ENCODE measurements at places on chromosomes 1 and 21.

DNA sequence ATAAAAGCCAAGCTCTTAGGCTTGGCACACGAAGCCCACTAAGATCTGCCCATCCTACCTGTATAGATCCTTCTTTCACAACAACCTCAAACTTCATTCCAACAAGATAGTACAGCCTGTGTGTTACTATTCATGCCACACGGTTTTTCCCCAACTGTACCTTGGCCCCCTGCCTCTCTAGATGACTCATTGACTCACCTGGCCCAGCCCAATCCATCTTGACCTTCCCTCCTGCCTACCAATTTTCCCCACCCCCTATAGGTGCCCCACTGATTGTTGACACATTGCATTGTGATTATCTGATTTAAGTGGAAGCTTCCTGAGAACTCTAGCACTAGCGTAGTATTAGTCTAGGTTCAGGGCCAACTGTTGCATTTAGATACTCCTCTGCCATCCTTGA, 2.0 kb upstream of the CD101 start:
- no peak overlapping the region for H3K27ac ChIP-seq
- no peak for DNase-seq
- no peaks in the 10 kb centered on the region for H3K4me1 ChIP-seq
- no peak overlapping the region for H3K4me3 ChIP-seq

DNA sequence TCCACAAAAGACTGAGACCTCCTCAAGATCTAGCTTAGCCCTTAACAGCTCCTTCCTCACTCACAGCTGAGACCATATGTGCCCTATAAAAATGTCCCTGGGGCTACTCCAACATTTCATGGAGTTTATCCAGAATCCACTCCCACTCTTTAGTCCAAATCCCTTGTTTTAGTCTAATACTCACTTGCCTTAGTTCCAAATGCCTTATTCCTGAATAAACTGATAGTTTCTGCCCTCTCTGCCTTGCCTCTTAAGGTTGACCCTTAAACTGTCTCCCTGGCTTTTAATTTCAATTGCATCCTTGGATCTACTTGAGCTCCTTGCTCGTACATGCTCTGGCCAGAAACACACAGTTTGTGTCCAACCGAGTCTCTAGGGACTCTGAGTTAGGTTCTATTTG, 47.3 kb upstream of the LYPLAL1 start:
- DNase-seq: no peak
- H3K27ac ChIP-seq: no peak overlapping the region
- H3K4me3 ChIP-seq: no peak overlapping the region

DNA sequence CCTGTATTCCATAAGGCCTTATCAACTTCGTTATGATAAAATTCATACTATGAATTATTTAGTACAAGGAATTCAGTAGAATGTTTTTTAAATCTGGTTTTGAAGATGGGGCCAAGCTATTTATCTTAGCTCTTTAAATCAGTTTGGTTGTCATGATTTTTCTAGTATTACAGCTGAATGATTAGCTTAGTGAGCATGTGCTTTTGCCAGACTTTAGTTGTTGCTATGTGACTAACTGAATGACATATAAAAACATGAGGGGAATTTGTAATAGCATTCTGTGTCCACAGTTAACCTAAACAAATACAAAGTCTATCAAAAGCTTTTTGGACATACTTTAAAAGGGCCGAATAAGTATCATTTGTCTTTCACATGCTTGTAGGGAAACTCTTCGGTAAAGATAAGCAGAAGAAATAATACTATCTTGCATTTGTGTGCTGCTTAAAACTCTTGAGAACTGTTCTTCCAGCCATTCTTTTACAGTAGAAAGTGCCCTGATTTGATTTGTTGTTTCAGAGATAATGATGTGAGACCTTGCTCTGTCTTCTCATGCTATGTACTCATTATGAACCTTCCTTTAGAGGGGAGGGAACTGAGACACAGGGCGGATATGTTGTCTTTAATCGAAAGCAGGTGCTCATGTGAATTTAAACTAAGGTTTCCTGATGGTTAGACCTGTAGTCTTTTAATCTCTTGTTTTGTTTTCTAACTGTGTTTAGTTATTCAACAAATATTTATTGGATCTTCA, 18.8 kb downstream of the NEK7 start:
- H3K27ac ChIP-seq: no peak overlapping the region
- no peak overlapping the region for H3K4me3 ChIP-seq
- DNase-seq: no peak
- H3K36me3 ChIP-seq: no peaks in the 10 kb centered on the region
- no peaks in the 10 kb centered on the region for H3K27me3 ChIP-seq

DNA sequence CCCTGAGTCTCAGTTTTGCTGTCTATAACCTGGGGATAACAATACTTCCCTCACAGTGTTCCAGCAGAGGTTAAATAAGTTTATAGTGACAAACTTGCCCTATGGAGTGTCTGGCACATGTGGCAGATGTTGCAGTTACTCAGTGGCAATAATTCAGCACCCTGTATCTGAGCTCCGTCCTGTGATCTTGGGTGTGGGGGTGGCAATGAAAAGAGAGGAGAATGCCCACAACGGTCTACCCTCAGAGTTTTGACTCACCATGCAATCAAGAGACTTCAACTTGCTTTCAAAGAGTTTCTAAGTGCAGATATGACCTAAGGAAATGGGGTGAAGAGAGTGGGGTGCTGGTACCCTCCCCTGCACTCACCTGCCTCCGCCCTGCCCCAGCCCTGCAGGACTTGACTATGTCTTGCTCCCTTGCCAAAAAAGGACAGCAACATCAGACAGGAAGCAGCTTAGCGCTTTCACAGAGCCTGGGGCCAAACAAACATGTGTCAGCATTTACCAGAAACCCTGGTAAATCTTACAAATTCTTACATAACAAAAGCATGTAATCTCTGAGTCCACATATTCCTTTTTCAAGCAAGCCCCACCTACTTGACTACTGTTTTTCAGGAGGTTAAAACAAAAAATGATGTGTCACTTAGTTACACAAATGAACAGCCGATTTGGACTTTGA, 185.1 kb upstream of the CAMK1G start:
- H3K4me3 ChIP-seq: no peak overlapping the region
- H3K27me3 ChIP-seq: no peaks in the 10 kb centered on the region
- H3K36me3 ChIP-seq: no peaks in the 10 kb centered on the region
- no peaks in the 10 kb centered on the region for H3K4me1 ChIP-seq
- H3K27ac ChIP-seq: no peak overlapping the region

- H3K27me3 ChIP-seq: no peaks in the 10 kb centered on the region
- no peaks in the 10 kb centered on the region for H3K4me1 ChIP-seq
- H3K27ac ChIP-seq: peak overlapping the region; percentile 12
- no peak overlapping the region for H3K4me3 ChIP-seq
- H3K36me3 ChIP-seq: no peaks in the 10 kb centered on the region
- DNase-seq: no peak
Measured at GRCh38 chr1:181135815-181136737, 47.6 kb downstream of the IER5 start.

GRCh38 chr1:111503585-111504060, at the start of the genes ADORA3 and TMIGD3:
TSS of gene ADORA3 (minus strand) at chr1:111503633. CDS start at chr1:111503354, 279 bp downstream.
TSS of gene TMIGD3 (minus strand) at chr1:111503633. CDS start at chr1:111503354, 279 bp downstream.
- no peaks in the 10 kb centered on the region for H3K27me3 ChIP-seq
- H3K36me3 ChIP-seq: no peaks in the 10 kb centered on the region
- H3K4me3 ChIP-seq: no peak within 1 kb of the TSS
- no peak for DNase-seq

GRCh38 chr1:232813097-232813496, 7.9 kb downstream of the MAP10 start:
- H3K27me3 ChIP-seq: no peaks in the 10 kb centered on the region
- H3K4me3 ChIP-seq: no peak overlapping the region
- H3K4me1 ChIP-seq: no peaks in the 10 kb centered on the region
- DNase-seq: no peak
- no peak overlapping the region for H3K27ac ChIP-seq

DNA sequence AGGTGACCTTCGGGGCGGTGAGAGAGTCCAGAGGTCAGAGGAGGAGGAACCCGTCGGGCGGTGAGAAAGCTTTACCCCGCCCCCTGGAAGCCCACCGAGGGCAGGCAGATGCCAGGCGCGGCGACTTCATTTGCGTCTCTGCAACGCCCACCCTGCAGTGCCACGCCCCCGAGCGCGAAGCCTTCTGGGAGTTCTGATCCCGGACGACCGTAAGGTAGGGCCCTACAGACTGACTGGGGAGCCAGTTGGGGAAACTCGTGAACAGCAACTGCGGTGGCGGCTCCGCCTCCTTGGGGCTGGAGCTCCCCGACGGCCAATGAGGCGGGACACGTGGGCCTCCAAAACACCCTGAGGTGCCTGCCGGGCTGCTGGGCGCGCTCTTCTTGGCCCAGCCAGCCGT, 46.0 kb upstream of the EDARADD start:
- no peak overlapping the region for H3K4me3 ChIP-seq
- H3K4me1 ChIP-seq: no peaks in the 10 kb centered on the region
- DNase-seq: no peak

DNA sequence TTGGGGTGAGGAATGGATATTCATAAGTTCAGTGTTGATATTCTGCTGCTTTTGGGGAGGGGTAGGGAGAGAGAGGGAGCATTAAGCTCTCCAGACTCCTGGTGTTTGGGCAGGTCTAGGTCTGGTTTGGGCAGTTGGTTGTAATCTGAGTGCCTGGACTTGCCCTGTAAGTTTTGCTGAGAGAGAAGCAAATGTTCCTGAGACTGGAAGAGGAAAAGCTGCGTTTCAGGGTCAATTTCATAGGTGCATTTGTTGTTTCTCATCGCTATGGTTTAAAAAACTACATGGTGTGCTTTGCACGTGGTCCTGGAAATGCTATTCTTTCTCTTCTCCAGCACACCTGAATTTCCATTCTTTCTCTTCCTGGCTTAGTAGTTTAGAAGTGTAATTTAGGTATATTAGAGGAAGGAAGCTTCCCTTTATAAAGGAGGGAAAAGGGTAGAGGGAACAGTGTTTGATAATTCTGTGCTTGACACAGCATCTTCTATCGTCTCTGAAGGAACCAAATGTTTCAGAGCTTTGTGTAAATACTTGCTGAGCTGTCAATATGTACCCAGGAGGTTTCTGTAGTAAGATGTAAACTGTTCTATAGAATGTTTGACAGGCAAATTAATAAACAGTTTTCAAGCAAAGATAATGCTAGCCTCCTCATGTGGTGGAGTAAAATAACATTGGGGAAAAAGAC, 6.3 kb downstream of the ARID1A start:
- H3K4me1 ChIP-seq: peaks cover 78% of the 10 kb centered on the region
- H3K4me3 ChIP-seq: no peak overlapping the region
- H3K36me3 ChIP-seq: no peaks in the 10 kb centered on the region

DNA sequence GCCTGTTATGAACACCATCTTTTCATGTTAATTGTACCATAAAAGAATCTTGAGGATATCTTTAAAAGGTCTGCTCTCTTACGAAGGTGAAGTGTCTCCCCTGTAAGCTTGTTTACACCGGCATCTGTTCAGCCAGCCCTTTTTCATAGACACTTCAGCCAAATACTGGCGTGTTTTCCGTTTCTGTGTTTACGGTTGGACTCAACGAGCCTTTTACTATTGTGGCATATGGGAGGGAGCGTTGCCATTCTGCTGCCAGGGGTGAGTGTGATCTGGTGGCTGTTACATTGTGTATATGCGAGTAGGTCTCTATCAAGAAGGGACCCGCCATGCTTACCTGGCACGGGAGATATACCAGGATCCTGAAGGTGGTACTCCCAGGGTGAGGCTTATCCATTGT, 433.8 kb downstream of the CAMTA1 start:
- no peak overlapping the region for H3K27ac ChIP-seq
- no peaks in the 10 kb centered on the region for H3K36me3 ChIP-seq
- no peaks in the 10 kb centered on the region for H3K27me3 ChIP-seq
- H3K4me3 ChIP-seq: no peak overlapping the region
- no peak for DNase-seq
- no peaks in the 10 kb centered on the region for H3K4me1 ChIP-seq

DNA sequence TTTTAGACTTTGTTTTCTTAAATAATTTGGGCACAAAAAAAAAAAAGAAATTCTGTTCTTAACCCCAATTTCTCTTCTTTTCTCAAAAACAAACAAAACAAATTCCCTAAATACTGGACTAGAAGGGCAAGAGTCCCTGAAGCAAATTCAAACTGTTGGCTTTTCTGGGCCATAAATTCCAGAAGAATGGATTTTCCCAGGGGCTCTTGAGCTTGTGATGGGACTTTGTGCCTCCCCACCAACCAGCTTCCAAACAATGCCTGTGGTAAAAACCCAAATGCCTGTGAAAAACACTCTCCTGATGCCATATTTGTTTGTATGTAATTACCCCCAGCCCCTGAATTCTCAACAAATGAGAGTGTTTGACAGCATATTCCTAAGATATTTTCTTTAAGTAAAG, 55.4 kb downstream of the SGIP1 start:
- H3K27me3 ChIP-seq: no peaks in the 10 kb centered on the region
- no peaks in the 10 kb centered on the region for H3K4me1 ChIP-seq
- no peaks in the 10 kb centered on the region for H3K36me3 ChIP-seq
- no peak overlapping the region for H3K27ac ChIP-seq
- no peak overlapping the region for H3K4me3 ChIP-seq

- no peak overlapping the region for H3K27ac ChIP-seq
- no peaks in the 10 kb centered on the region for H3K36me3 ChIP-seq
- no peaks in the 10 kb centered on the region for H3K4me1 ChIP-seq
Measured at GRCh38 chr1:70978623-70979022, 69.0 kb downstream of the PTGER3 start.

DNA sequence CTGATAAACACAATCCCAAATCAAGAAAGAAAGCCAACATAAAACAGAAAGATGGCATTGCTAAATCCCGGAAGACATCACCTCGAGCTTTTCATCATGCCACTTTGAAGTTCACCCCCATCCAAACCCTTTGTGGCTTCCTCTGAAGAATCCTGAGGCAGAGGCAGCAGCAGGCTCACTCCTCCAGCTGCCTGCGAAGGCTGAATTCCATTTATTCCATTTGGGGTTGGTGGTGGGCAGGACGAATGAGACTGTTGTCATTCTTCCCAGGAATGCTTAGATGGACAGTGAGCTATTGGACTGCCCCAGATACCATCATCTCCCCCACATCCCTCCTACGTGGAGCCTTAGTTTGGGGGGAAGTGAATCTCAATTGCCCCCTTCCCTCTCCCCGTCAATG, 437.5 kb downstream of the SMYD3 start:
- H3K4me1 ChIP-seq: no peaks in the 10 kb centered on the region
- no peaks in the 10 kb centered on the region for H3K27me3 ChIP-seq
- H3K4me3 ChIP-seq: no peak overlapping the region
- no peaks in the 10 kb centered on the region for H3K36me3 ChIP-seq

- H3K27me3 ChIP-seq: no peaks in the 10 kb centered on the region
- peaks cover 3% of the 10 kb centered on the region for H3K36me3 ChIP-seq
- H3K4me1 ChIP-seq: no peaks in the 10 kb centered on the region
- no peak overlapping the region for H3K27ac ChIP-seq
- no peak overlapping the region for H3K4me3 ChIP-seq
- DNase-seq: no peak
Measured at GRCh38 chr21:42981214-42981523, 6.8 kb downstream of the PKNOX1 start.

GRCh38 chr21:26506956-26507355, 66.1 kb downstream of the CYYR1 start:
- H3K4me1 ChIP-seq: no peaks in the 10 kb centered on the region
- H3K4me3 ChIP-seq: no peak overlapping the region
- no peaks in the 10 kb centered on the region for H3K27me3 ChIP-seq
- H3K36me3 ChIP-seq: no peaks in the 10 kb centered on the region
- H3K27ac ChIP-seq: no peak overlapping the region
